Activated naive CD8-positive, alpha-beta T cell treated with anti-CD3 and anti-CD28 coated beads, Interleukin-2, amount 50 U/mL, for 16 hours (primary cell): ENCODE measurements at places on chromosomes 5 and 9.

GRCh38 chr9:81237565-81238231, 451.6 kb downstream of the TLE1 start:
- DNase-seq, result no peak

GRCh38 chr5:1725641-1726468, 73.8 kb downstream of the MRPL36 start:
- no peak for DNase-seq

GRCh38 chr9:546797-547223, 294.7 kb upstream of the DMRT1 start:
- DNase-seq, result no peak

DNA sequence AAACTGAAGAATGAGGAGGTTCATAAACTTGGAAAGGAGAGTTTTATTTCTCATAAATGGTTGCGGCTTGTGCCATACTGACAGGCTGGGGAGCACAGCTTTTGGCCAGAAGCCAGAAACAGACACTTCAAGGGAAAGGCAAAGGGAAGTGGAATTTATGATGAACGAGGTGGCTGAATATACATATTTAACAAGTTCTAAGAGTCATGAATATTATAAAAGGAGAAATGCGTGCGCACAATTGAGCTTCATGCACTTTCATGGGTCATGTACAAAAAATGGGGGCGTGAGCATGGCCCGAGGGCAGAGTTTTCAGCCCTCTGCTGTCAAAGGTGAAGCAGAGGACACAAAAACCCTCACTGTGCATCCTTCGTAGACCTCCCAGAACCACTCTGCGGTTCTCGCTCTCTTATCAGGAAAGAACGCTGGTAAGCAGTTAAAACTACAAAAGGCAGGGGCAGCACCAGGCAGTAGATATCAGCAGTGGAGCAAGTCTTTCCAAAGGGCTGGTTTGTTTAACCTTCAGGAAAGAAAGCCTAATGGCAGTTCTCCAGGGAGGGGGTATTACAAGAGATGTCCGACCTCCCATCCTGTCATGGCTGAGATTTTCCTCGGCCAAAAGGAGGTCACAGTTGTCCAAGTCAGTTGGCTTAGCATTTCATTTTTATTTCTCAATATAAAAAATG, 29.0 kb downstream of the AUH start:
- DNase-seq, result no peak

DNA sequence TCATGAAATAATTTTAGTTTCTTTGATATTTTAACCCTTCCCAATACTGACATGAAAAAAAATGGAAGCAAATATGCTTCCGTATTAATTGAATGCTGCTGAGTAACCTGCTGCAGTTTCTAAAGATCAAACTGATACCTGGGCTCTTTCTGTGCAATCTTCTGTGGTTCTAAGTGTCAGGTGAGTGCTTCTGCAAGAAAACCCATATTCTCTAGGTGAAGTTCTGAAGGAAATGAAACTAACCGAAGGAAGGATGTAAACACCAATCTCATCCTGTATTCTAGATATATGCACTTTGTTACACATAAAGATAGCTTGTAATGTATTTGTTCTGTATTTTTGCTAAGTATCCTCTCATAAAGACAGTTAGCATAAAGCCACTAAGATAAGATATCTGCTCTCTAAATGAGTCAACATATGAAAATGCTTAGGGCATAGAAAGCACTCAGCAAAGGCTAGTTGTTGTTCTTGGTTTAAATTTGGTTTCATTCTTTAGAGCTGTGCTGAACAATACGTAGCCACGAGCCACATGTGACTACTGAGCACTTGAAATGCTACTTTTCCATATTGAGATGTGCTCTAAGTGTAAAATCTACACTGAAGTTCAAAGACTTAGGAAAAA, 52.0 kb downstream of the ITGA2 start:
- DNase-seq, result no peak

DNA sequence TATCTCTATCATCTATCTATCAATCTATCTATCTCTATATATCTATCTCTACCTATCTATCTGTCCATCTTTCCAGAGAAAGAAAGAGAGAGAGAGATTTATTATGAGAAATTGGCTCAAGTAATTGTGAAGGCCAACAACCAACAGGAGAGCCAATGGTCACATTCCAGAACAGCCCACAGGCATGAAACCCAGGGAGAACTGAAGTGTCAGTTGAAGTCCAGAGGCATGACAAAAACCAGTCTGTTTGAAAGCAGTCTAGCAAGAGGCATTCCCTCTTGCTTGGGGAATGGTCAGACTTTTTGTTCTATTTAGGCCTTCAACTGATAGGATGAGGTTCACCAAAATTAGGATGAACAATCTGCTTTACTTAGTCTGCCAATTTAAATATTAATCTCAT, 87.6 kb upstream of the PLCXD3 start:
- no peak for DNase-seq

GRCh38 chr5:117733051-117733450, 1158.4 kb upstream of the SEMA6A start:
- DNase-seq, result no peak

GRCh38 chr5:79224286-79224984, 11.5 kb upstream of the JMY start:
- no peak for DNase-seq

GRCh38 chr5:124371111-124371706, 375.2 kb downstream of the ZNF608 start:
- DNase-seq, result no peak

DNA sequence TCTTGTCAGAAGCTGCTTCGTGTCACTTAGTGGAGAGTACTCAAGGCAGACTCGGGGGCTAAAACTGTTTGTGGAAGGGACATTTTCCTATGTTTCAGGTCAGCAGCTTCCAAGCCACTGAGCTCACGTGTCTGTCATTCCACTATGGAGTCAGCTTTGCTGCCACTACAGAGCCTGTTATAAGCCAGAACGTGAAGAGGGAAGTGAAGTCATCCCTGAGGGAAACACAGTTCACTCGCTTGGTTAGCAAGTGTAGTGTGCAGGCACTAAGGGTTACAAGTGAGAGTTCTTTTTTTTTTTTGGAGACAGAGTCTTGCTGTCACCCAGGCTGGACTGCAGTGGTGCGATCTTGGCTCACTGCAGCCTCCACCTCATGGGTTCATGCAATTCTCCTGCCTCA, 24.5 kb upstream of the LTC4S start:
- DNase-seq, result no peak
